BE2C (cell line): ENCODE measurements at places on chromosomes 11 and 22.

DNA sequence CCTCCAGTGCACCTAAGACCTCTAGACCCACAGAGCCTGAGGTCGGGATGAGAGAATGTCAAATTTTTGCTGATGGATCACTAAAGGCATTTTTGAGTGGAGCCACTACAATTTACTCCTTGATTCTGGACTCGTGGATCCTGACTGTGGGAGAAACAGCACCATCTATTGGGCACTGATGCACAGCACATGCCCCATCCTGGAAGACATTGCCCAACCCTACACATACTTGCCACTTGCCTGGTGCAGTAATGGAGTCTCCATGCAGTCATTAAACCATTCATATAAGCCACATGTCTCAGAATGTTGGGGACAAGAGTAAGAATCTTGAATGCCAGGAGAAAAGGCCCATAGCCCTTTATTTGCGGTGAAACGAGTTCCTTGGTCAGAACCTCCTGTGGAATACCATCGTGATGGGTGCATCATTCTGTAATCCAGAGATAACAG is 103.9 kb downstream of the GGTLC2 start:
- DNase-seq = peak; percentile 36

DNA sequence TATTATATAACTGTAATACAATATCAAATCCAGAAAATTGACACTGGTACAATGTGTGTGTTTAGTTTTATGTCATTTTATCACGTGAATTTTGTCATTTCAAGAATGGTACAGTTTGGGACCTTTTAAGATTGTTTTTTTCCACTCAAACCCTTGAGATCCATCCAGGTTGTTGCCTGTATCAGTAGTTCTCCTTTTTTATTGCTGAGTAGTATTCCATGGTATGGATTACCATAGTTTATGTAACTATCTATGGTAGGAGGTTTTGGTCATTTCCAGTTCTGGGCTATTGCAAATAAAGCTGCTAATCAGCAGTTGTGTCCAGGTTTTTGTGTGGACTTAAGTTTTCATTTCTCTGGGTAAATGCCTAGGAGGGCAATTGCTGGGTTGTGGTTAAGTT is 25.1 kb downstream of the EED start:
- no peak for DNase-seq

DNA sequence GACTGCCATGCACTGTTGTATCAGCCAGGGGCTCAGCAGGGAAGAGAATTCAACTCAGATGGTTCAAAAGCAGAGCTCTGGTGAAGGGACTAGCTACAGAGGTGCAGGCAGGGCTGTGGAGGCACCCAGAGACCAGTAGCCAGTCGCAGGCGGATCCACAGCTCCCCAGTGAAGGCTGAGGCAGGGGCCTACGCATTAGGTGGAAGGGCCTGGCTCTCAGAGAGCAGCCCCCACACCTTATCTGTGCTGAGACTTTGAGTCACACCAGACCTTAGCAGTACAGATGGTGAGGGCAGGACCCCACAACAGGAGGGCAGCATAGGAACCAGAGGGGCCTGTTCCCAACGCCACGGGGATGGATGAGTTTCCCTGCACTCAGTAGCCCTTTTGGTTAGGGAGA is 189.6 kb downstream of the DSCAML1 start:
- peak; percentile 35 for DNase-seq

- DNase-seq = no peak
Measured at GRCh38 chr11:1771273-1771672, 7.5 kb upstream of the CTSD start.

DNA sequence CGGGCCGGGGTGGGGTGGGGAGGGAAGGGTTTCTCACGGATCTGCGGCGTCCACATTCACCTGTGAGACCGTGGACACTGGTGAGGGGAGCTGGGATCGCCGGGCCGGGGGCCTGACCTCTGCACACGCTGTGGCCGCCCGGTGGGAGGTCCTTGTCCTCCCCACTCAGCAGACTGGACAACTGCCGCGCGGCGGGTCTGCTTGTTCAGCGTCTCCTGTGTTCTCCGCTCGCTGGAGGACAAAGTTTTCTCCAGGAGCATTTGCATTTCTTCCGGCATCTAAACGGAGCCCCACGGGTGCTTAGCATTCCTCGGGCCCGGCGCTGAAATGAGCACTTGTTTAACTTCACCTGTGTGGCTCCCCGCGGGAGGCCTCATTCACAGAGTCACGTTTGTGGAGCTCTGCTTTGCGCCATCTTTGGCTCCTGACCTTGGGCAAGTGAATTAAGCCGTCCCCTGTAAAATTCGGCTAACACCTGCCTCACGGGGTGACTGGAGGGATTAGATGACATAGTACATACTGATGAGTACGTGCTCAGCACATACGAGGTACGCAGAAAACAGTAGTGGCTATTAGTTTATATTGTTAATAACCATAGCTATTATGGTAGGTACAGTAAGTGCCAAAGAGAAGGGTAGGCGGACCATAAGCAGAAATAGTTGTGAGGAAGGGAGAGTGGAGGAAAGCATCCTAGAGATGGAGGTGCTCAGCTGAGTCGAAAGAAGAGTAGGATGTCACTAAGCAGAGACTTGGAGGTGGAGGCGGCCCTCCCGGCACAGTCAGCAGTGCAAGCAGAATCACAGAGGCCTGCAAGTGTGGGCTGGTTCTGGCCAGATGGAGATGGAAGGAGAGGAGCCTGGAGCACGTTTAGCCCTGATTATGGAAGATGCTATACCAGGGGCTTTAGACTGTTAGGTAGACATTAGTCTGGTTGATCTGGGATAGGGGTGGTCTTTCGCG is 885 bp downstream of the TRMU start:
- DNase-seq = no peak

GRCh38 chr11:79330651-79331050 is 110.2 kb downstream of the TENM4 start:
- DNase-seq = no peak

DNA sequence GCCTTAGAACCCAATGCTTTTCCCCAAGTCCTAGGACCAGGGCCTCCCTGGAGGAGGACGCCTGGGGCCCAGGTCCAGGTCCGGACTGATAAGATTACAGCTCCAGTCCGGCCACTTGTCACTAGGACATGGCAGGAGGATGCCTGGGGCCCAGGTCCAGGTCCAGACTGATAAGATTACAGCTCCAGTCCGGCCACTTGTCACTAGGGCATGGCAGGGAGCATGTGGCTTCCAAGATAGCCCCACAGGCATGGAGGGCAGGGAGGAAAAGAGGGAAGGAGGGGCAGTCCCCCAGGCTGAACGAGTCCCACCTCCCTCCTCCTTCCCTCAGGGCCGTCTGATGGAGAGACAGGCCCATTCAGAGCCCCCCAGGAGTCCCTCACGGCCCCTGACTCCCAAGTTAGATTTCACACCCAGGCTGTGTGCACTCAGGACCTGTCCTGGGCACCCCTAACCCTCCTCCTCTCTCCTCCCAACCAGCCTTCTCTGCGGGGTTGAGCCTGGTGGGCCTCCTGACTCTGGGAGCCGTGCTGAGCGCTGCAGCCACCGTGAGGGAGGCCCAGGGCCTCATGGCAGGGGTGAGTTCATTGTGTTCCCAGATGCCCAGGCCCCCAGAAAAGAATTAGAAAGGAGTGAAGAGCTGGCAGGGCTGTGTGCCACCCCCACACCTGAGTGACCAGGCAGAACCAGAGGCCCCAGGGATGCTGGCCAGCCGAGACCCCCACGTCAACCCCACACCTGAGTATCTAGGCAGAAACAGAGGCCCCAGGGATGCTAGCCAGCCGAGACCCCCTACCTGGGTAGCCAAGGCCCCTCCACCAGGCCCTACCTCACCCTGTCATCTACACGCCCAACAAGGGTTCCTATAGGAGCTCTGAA is 2.1 kb downstream of the TSPAN32 start:
- DNase-seq = no peak

GRCh38 chr11:7499081-7499480 is 13.8 kb downstream of the OLFML1 start:
- no peak for DNase-seq

GRCh38 chr11:117618302-117618981 is 178.6 kb downstream of the DSCAML1 start:
- no peak for DNase-seq

DNA sequence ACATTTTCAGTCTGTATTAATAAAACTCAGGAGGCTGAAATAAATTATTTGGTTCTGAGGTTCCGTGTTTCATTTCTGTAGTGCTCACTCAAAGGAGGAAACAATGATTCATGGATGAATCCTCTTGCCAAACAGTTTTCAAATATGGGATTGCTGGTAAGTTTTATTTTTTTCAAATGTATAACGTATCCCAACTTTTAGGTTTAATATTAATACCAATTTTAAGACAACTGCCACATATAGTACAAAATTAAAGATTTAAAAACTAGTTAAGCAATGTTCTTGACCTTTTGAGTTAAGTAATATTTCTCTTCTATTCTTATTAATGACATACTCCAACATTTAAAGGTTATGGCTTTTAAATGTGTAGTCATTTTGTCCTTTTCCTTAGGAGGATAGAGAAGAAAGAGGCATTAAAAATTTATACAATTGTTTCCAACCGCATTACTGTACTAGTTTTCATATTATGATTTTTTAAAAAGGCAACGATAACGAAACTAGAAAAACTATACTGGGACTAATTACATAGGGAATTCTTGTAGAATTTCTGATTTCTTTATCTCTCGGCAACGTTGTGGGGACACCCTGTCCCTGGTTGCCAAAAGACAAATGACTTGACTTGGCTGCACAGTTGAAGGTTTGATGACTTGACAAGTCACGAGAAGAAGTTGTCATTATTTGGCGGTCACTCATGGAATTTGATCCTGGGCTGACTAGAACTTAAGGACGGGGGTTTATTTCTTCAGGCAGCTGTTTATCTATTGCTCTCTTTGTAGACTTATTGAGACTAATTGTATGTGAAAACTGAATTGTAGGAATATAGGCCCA is 69.1 kb upstream of the ADSL start:
- DNase-seq = no peak

DNA sequence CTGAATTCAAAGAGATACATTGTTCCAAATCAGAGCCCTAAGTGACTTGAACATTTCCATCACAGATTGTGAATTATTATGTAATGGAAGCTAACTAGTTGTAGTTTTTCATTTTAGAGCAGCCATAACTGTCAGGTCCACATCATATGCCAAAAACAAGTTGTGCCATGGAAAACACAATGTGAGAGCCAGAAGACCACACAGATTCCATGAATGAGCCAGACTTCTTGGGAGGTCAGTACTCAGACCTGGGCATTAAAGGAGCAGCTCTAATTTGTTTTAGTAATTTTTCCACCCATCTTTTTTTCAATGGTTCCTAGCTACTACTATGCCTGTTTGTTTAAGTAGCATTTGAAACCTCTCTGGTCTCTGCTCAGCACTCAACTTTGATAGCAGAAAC is 279.4 kb downstream of the FAT3 start:
- no peak for DNase-seq

- no peak for DNase-seq
Measured at GRCh38 chr11:128876133-128876650, 9.1 kb upstream of the KCNJ1 start.

DNA sequence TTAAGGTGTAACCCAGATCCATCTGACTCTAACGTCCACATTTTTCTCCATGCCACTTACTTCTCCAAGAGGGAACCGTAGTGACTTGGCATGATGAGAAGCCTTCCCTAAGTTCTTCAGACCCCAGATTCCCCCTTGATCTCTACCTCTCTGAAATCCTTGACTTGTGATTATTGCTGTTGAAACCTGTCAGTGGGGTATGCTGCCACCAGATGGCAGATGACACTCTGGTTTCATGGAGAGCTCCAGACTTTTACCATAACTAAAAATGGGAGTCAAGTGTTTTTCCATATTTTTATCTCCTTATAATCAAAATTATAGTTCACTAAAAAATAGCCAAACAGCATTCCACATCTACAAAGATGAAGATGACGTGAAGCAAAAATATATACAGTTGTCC is 504.2 kb downstream of the SOX6 start:
- peak; percentile 10 for DNase-seq

- no peak for DNase-seq
Measured at GRCh38 chr11:16049611-16050010, 306.7 kb downstream of the SOX6 start.

GRCh38 chr22:27613099-27614005 is 188.2 kb downstream of the MN1 start:
- no peak for DNase-seq

GRCh38 chr22:46401370-46401769 is 65.9 kb downstream of the TRMU start:
- no peak for DNase-seq

GRCh38 chr22:49021131-49021925 is 806.3 kb downstream of the BRD1 start:
- DNase-seq = no peak

GRCh38 chr11:114762408-114762807 is 84.1 kb downstream of the NXPE2 start:
- DNase-seq = peak; percentile 76

DNA sequence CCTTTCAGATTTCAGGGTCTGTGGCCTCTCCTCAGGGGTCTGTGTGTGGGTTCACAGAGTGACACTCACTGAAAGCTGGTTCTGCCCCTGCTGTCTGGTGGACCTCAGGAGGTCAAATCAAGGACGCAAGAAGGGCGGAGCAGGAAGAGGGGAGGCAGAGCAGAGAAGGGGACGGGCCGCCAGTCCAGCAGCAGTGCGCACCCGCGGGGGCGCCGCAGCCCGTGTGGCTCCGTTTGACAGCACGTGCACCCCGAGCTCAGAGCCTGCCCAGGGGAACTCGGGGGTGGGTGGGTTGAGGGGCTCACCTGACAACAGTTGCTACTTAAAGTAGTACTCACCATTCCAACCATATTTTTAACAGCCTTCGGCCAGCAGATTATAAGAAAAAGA is 71.4 kb upstream of the PITPNB start:
- no peak for DNase-seq

DNA sequence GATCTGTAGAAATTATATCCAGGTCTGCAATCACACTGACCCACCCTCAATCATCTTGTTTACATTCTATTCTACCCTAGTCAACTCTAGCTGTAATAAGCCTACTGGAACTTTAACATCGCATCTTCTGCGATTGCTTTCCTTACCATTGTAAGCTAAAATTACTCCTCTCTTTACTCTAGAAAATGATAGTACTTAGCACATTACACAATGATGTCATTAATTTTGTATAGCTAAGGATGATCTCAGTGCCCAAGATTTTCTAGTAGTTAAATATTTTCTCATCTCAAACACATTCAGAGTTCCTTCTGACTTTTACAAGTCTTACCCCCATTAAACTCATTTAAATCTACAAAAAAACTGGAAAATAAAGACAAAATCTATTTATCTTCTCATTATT is 39.6 kb upstream of the CTSC start:
- DNase-seq = no peak

DNA sequence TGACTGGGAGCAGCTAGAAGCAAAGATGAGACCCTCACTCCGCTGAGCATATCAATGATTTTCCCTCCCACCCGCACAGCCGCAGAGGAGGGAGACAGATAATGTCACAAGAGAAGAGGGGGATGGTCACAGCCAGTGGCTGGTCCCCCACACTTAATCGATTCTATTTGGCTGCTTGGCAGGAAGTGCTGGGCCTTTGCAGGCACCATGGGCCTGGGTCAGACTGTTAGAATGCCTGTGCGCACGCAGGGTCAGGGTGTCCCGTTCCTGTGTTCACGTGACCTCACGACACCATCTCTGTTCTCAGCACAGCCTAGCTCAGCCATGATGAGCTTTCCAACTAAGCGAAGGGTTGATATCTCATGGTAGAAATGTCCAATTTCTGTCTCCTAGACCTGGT is 107.0 kb downstream of the MYO18B start:
- DNase-seq = no peak
